ENCODE measurements at places on chromosomes 3 and 15.

DNA sequence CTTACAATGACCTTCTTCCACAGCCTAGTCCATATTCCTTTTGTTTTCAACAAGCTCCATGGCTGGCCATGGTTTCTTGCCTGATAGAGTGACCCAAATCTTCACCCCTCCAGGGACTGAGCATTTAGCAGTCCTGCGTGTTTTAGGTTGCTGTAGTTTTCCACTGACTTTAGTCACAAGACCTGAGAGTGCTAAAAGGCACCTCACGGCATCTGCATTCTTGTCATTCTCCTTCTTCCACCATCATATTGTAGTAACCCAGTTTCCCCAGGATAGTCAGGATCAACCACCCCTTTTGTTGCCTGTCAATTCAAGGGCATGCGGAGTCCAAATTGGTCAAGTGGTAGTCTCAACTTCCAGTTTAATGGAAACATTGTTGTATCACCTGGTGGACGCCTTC lies 20.8 kb downstream of the HTR3C start:
- DNase-seq = no peak

GRCh38 chr3:125055331-125055912 lies 375 bp downstream of the HEG1 start:
- no peak for DNase-seq

DNA sequence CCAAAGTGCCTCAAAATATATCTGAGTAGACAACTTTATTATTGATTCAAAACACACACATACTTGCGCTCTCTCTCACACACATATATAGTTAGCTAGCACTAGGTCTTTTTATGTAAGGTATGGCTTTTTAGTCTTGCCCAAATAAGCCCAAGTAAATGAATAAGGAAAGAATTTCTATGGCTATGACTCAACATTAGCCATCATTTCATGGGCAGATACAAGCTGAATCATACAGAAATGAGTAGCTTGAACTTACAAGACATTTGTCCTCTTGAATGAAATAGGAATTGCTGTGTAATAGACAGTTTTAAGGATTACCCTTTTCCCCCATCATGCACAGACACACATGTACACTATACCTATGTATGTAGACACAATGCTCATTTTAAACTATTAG lies 4.9 kb downstream of the CADPS start:
- DNase-seq = no peak

DNA sequence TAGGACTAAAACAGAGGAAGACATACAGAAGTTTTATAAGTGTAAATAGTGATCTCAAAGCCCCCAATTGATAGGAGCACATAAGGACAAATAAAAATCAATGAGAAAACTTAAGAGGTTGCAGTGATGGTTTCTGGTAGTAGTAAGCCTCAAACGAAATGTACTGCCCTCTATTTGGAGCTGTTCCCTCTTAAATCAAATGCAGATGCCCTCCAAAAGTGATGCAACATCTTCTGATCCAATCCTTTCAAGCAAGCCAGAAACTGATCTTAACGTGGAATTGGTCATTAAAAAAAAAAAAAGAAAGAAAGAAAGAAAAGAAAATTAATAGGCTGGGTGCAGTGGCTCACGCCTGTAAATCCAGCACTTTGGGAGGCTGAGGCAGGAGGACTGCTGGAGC lies 259.3 kb downstream of the ZBTB20 start:
- no peak for DNase-seq

- no peak for DNase-seq
Measured at GRCh38 chr3:176514297-176514696, 683.0 kb downstream of the TBL1XR1 start.

- no peak for DNase-seq
Measured at GRCh38 chr3:134332344-134332743, 41.9 kb downstream of the AMOTL2 start.

- no peak for DNase-seq
Measured at GRCh38 chr15:22811640-22812039, 25.2 kb downstream of the NIPA1 start.

- DNase-seq = no peak
Measured at GRCh38 chr15:69751566-69751965, 298.9 kb downstream of the RPLP1 start.

DNA sequence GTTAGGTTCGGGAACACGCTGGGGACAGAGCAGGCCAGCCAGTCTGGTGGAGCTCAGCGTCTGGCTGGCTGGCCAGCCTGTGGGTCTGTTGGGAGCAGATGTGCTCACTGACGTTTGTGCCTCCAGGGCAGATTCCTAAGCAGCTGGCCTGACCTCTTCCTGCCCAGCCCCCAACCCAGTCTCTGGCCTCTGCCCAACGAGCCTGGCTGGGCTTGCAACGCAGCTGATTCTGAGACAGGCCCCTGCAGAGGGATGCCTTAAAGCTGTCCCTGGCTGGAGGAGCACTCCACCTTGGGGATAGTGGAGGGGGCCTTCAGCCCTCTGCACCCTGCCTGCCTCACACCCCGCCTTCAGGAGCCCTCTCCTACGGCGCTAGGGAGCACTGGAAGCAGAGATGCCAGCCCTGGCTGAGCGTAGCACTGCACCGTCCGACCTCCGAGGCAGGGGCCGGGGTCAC lies 46.0 kb downstream of the KLF13 start:
- DNase-seq = no peak

- no peak for DNase-seq
Measured at GRCh38 chr15:60259469-60259868, 138.3 kb downstream of the ANXA2 start.

DNA sequence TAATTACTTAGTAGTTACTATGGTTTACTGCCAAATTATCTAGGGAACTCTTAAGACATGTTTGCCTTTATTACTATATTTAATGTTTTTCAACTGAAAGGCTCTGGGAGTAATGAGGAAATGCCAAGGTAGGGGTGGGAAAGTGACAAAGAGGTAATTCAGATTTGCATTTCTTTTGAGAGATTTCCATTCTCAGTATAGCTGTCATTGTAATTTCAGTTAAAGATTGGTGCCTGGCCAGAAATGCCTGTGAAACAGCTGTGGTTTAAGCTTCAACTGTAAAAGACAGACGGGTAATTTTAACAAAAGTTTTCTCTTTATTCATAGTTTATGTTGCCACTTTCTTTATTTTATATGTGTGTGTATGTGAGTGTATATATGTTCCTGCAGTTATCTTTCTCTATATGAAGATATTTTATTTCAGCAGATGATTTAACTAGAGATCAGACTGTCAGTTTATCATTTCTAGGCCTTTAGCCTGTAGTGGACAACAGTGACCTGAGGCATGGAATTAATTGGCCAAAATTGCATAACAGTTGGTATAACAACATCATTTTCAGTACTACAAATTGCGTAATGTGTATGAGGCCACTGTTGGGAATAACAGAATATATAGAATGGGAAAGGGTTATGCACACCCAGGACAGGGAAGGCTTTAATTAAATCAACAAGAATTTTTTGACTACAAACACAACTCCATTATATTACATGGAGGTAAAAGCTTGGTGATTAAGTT lies 119.0 kb downstream of the BBX start:
- DNase-seq = no peak

DNA sequence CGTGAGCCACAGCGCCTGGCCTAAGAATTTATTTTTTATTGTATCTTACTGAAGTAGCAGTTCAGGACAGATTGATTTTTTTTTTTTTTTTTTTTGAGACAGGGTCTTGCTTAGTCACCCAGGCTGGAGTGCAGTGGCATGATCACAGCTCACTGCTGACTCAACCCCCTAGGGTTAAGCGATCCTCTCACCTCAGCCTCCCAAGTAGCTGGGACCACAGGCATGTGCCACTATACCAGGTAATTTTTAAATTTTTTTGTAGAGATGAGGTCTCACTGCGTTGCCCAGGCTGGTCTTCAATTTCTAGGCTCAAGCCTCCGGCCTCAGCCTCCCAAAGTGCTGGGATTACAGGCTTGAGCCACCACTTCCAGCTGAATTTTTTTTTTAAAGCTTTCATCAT lies 99.8 kb upstream of the HERC1 start:
- no peak for DNase-seq

GRCh38 chr3:11020764-11021163 lies 28.2 kb downstream of the SLC6A1 start:
- no peak for DNase-seq

GRCh38 chr15:42402455-42403205 lies 43.3 kb downstream of the CAPN3 start:
- DNase-seq = no peak

DNA sequence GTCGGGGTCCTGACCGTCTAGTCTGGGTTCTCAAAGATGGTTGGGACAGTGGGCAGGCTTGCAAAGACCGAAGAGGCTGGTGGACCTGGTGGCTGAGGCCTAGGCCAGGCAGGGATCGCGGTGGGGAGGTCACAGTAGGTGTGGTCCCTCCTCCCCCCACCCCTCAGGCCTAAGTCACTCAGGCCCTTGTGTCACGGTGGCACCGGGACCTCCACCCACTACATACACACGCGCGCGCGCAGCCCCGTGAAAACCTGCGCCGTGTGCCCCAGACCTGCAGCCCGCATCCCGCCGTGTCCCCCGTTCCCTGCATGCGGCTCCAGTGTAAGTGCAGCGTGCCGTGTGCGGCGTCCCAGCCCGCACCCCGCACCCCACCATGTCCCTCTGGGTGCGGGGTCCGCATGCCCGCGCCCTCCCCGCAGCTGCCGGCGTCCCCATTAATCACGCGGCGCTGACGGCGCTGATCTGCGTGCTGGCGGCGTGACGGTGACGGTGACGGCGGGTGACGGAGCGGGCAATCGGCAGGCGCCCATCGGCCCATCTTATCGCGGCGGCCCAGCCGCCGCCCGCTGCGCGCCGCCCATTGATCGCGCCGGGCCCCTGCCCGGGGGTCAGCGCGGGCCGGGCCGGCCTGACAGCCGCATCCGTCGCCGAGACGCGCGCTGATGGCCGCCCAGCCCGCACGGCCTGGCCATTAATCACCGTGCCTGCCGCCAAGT lies 24.4 kb downstream of the SEC61A1 start:
- DNase-seq = no peak

GRCh38 chr3:135792174-135792573 lies 173.4 kb upstream of the PPP2R3A start:
- no peak for DNase-seq

GRCh38 chr15:55977231-55977630 lies 16.2 kb downstream of the NEDD4 start:
- no peak for DNase-seq

DNA sequence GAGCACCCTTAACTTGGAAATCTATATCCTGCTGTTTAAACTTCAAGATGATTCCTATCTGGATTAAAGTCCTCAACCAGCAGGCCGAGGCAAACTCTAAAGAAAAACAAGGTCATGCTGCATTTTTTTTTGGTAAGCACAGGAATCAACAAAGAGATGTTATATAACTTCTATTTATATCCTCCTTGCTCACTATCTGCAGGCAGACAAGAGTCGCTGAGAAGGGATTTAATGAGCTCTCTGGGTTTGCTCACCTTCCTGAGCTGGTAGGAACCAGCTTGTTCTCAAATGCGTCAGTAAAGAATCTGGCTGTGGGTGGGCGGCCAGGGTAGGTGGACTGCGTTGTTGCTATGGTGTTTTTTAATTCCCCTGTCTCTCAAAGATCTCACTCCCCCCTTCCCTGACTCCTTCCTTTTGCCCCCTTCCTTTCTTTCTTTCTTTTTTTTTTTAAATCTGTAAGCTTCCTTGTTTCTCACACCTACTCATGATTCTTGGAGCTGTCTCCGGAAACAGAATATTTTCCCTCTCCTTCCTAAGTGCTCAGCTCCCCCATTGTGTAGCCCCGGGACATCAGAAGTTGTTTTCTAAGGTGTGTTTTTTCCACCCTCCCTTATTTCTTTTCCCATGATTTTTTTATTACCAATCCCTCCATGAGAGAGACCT lies 228.8 kb upstream of the BHLHE40 start:
- no peak for DNase-seq

DNA sequence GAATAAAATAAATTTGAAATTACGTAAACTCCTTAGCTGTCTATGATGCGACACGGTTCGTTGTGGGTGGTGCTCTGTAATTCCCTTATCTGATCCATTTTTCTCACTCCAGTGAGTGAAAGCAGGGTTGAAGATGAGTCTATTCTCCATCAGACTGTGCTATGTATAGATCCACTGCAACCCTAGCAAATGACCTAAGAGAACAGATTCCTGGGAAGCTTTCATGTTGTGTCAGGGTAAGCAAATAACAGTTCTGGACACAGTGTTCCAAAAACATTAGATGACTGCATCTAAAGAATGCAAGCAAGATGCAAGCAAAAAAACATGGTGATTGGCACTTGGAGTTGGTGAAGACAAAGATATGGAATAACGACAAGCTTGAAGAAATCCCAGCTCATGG lies 239.3 kb downstream of the SLC9A9 start:
- DNase-seq = no peak

- no peak for DNase-seq
Measured at GRCh38 chr3:149535333-149535685, 60.8 kb downstream of the TM4SF4 start.

GRCh38 chr3:50203809-50204803 lies 965 bp upstream of the SLC38A3 start:
- DNase-seq = no peak

DNA sequence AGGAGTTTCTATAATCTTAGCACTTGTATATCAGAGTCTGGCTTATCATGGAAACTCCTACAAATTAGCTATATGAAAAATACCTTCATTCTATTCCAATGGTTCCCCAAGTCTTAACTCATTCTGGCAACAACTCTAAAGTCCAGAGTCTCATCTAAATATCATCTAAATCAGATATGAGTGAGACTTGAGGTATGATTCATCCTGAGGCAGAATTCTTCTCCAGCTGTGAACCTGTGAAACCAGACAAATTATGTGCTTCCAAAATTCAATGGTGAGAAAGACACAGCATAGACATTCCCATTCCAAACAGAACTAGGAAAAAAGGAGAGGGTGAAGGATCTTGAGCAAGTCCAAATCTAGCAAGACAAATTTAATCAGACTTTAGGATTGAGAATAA lies 138.8 kb downstream of the THRB start:
- no peak for DNase-seq

GRCh38 chr3:38586546-38587520 lies 62.7 kb downstream of the SCN5A start:
- DNase-seq = no peak

- no peak for DNase-seq
Measured at GRCh38 chr15:58506064-58506490, 74.3 kb downstream of the LIPC start.

DNA sequence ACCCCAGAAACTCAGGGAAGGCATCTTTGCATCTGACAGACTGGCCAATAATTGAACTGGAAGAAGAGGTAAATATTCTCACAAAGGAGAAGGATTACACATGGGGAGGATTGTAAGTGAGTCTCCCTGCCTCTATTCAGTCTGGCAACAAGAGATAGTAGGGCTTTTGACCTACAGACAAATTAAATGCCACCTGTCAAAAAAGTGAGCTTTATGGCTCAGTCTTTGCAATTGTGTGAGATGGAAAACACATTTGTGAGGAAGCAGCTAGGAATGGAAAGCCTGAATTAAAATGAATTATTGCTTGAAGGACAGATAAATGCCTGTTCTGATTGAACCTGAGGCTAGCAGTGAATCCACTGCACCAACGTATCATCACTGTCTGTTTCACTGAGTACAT lies 173.3 kb upstream of the GOLIM4 start:
- DNase-seq = no peak

- no peak for DNase-seq
Measured at GRCh38 chr3:13507247-13507569, 27.1 kb downstream of the HDAC11 start.
